ENCODE measurements at places on chromosomes 1 and 21.

GRCh38 chr1:5296557-5297179 lies 642.3 kb downstream of the AJAP1 start:
- DNase-seq, result no peak

GRCh38 chr1:64051796-64052195 lies 151.6 kb upstream of the UBE2U start:
- no peak for DNase-seq

DNA sequence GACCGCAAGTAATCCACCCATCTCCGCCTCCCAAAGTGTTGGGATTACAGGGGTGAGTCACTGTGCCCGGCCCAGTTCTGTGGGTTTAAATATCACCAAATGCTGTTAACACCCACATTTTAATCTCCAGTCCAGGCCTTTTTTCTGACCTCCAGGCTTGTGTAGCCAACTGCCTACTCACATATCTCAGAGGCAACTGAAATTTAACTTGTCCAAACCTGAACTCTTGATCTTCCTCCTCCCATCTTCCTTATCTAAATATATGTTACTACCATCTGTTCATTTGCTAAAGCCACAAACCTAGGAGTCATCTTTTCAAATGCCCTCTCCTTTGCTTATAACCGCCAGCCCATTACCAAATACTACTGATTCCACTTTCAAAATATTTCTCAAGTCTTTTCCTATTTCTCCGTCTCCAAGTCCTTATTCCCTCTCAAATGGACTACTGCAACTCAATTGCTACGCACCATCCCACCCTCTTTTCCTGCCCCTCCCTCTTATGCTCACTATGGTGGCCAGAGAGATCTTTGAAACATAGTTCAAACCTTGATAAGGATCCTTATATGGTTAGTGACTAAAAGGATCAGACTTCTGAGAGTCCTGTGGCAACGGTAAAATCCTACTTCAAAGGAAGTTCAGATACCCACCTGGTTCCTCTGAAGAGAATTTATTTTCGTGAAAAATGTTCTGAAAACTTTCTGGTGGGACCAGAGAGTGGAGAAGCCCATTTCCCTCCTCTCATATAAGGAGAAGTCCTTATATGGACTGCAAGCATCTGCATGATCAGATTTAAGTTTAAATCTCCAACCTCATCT lies 78.5 kb upstream of the CDC42BPA start:
- no peak for DNase-seq

DNA sequence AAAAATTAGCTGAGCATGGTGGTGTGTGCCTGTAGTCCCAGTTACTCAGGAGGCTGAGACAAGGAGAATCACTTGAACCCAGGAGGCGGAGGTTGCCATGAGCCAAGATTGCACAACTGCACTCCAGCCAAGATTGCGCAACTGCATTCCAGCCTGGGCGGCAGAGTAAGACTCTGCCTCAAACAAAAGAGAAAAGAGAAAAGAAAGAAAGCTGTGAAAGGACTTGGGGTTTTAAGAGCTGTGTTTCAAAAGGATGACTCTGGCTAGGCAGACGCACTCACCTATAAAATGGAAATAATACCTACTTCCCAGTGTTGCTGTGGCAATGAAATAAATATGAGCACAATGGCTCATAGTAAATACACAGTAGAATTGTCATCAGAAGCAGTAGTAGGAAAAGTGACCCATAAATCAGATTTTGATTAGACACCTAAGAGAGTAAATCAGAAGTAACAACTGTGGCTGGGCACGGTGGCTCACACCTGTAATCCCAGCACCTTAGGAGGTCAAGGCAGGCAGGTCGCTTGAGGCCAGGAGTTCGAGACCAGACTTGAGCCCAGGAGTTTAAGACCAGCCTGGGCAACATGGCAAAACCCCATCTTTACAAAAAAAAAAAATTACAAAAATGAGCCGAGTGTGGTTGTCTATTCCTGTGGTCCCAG lies 45.9 kb upstream of the PUM1 start:
- DNase-seq, result no peak

DNA sequence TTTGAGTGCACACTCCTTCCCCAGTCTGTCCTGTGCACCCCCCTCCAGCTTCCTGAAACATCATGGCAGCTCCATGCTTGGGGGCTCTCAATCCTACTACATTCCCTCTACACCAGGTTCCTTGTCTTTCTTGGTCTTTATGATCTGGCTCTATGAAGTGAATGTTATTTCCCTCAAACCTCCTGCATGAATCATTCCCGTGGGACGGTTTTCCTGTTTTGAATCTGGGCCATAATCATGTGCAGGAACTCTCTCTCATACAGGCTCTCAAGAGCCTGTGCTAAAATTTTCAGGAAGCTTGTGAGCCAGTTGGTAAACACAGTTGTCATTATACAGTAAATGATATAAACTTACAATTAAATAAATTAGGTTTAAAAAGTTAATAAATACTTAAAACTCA lies 89.8 kb upstream of the KCNE2 start:
- DNase-seq, result no peak

DNA sequence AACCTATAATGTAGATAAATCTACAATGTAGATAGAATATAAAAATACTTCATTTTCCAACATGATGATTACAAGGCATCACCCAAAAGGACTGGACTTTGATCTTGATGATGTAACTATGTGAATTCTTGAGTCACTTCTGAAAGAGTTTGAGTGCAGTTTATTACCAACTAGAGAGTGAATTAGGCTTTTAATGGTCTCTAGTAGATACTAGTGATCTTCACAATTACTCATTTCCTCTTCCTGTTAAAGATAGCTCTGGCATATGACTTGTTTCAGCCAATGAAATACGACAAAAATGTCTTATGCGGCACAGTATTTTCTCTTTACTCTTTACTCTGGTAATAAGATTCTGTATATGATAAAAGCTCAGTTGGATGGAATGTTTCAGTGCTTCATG lies 1588.1 kb upstream of the B3GALT2 start:
- no peak for DNase-seq

DNA sequence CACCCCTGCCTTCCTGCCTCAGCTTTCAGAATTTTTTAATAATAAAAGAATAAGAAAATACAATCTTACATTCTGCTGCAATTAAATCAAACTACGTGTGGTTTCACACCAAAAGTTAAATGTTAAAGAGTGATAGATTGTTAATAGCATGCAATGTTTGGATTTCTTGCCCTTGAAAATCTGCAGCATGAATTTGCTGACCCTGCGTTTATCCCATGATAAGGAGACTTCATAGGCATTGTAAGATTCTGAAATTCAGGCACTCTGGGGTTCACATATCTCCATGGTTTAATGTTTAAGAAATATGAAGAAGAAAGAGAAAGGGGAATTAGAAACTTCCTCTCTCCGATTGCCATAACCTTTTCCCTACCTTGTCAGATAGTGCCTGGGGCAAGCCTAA lies 1616.2 kb upstream of the B3GALT2 start:
- DNase-seq, result no peak

- DNase-seq, result no peak
Measured at GRCh38 chr21:45380566-45380965, 24.4 kb upstream of the COL18A1 start.

GRCh38 chr1:48943393-48943792 lies 166.7 kb upstream of the BEND5 start:
- no peak for DNase-seq

- no peak for DNase-seq
Measured at GRCh38 chr1:24931146-24931467, 1.0 kb upstream of the RUNX3 start.

Measured in activated T-cell treated with anti-CD3 and anti-CD28 coated beads for 1 hour (primary cell).